ENCODE measurements at places on chromosomes 13 and 19.

- DNase-seq: peak; percentile 74
These were observed 19.0 kb downstream of the MAN2B1 start for GRCh38 chr19:12647490-12648071.

GRCh38 chr13:90889906-90890834 is 457.3 kb upstream of the MIR17HG start:
- DNase-seq: no peak

DNA sequence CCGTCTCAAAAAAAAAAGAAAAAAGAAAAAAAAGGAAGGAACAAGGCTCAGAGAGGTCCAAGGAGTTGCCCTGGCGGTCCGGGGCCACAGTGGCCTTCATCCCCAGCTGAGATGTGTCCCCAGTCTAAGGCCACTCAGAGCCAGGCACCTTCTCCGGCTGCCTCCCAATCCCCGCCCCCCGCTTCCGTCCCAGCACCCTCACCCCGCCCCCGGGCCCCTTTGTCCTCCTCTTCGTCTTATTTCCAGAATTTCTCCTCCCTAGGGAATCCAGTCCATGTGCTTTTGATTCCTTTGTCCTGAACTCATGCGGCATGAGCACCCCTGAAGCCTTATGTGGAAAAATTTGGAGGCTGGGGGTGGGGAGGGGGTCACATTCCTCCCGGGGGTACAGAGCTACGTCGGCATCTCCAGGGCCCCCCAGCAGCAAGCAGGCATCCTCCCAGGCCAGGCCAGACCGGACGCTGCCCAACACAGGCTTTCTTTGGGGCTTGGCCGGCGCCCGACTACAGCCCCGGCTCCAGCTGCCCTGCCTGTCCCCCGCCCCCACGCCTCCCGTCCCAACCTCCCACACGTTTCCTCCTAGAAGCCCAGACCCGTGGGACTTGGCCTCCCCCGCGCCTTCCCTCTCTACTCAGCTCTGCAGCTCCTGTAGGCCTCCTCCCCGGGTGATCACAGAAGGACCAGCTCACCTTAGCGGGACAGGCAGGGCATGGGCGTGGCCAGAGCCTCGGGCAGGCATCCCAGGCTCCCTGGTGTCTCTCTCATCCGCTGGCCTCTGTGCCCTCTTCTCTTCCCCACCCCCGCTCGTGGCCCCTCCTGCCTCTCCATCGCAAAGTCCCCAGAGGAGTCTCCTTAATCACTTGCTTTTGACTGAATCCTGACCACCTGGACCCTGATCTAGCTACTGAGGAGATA is 17.8 kb upstream of the ADGRE5 start:
- DNase-seq: peak; percentile 77

DNA sequence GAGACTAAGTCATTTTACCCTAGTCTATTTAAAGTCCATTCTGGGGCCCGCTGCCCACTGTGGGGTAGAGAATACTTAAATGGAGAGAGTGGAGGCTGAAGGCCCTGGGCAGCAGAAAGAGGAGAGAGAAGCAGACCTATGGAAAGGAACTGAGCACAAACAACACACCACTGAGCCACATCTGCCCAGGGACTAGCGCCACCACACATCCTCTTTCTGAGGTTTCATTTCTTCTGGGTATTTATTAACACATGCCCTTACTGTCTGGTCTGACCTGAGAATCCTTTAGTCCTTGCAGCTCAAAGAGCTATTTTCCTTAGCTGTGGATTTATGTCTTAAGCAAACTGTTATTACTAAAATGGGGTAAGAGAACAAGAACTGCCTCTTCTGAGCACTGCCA is 154.0 kb downstream of the NALCN start:
- DNase-seq: no peak

- no peak for DNase-seq
These were observed 1.4 kb upstream of the SCEL start for GRCh38 chr13:77533875-77534788.

DNA sequence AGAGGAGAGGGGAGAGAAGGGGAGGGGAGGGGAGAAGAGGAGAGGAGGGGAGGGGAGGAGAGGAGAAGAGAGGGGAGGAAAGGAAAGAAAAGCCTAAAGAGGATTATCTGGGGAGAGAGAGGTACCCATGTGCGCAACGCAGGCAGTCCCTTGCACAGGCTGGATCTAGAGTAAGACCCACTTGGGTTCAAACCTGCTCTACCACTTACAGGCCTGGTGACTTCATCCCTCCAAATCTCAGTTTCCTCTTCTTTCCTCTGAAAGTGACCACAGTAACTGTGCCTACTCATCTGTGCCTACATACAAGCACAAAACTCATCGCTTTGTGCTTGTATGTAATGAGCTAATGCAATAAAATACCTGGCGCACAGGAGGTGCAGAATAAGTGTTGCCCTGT is 732 bp upstream of the MAP1S start:
- DNase-seq: no peak
